ENCODE measurements at places on chromosomes 13 and 19.

DNA sequence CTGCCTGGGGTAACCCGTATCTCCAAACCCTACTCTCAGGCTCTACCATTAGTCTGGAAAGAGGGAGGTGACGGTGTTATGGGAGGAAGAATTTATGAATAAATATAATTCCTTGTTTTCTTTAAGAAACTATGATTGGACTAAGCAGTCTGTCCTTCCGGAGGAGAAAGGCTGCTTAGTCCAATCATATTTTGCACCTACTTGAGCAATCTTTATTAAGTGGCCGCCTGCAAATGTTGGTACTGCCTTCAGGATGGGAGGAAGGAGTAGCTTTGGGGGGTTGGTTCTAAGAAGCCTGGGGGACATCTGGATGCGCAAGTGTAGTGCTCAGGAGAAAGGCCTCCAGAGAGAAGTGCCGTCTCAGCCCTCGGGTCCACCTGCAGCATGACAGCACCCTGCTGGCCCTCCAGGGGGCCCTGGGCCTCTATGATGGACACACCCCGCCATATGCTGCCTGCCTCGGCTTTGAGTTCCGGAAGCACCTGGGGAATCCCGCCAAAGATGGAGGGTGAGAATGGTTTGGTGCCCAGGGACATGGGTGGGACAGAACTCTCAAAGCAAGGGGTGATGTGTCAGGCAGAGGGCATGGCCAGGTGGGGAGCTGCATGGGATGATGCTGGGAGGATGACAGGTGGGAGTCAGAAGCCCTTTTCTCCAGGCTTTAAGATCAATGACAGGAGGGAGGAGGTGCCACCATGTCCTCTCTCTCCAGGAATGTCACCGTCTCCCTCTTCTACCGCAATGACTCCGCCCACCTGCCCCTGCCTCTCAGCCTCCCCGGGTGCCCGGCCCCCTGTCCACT is 4.1 kb downstream of the ACP4 start:
- no peak for DNase-seq

DNA sequence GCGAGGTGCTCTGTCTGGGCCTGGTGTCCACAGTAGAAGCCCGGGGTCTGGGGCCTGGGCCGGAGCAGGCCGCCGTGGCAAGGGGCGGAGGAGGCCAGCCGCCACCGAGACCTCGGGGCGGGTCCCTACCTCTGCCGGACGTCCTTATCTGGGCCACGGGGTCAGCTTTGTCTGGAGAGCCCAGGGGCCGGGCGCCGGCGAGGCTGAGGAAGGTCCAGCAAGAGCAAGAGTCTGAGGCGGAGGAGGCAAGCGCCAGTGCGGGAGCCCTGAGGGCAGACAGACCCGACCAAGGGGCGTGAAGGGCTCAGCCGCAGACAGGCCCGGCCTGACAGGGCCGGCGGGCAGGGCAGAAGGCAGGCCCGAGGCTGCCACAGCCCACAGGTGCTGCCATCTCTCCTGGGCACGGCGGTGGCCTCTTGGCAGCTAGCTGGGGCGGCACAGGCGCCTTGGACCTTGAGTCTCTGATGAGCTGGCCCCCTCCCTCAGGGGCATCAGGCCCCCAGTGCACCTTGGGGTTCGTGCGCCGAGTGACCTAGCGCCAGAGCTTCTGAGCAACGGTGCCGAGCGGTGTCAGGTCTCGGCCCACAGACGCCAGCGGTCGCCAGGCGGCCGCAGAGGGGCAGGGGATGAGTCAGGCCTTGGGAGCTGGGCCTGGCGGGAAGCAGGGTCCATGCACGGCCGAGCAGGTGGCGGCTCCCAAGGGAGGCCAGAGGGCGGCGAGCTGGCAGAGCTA is 19.1 kb upstream of the AKAP8 start:
- no peak for DNase-seq

DNA sequence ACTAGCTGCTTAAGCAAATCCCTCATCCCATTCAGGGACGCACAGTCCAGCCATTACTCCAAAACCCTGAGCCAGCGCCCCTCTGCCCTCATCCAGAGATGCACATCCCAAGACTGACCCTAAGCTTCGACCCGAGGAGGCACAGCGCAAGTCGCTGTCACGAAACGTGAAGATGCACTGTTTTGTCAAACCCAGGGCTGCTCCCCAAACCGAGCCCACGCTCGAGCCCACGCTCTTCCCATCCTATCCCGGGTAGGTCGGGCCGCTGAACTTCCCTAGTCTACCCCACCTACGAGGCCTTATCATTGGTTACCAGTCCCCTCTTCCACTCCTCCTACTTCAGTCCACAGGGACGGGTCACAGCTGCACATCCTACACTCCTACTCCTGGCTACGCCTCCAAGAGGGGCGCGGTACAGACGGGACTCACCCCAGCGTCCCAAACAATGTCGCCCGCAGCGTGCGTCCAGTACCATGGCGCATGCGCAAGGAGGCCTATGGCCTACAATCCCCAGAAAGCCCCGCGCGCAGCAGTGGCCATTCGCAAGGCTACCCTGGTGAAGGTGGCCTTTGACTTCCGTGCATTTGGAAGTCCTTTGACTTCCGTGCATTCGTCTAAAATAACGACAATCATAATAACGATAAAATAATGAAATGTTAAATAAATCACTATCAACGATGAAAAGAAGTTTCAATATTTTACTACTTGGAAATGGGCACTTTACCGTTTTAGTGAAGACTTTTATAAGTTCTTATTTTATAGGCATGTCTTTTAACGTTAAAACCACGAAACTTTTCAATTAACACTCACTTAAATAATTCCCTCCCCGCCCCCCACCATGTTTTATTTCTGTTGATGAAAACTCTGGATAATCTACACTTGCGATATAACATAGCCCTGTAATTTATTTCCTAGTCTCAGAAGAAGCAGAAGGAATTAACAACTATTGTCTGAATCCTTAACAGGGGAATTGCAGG is at the start of gene ZNF285:
Gene ZNF285 (minus strand): TSS at position 470 of the 977 bp plus-strand sequence. CDS start 4,395 bp downstream, outside the sequence.
- peak; percentile 85 for DNase-seq

GRCh38 chr19:55459950-55460657 is 1.3 kb downstream of the ISOC2 start:
- no peak for DNase-seq

DNA sequence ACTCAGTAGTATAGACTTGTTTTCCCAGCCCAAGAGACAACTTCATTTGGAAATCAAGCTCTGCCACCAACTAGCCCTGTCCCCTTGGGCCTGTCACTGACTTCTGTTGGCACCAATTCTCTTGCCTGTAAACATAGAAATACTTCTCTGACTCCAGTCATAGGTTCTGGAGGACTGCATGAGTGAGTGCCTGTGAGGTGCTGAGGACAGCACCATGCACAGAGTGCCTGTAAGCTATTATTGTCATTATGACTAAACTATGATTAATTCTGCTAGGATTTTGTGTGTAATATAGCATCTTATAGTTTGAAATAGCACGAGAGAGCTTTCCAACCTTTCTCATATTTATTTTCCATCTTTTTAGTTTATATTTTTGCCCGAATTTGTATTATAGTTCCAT is 247.9 kb downstream of the MYO16 start:
- DNase-seq, result no peak

GRCh38 chr19:13723206-13723605 is 41.1 kb upstream of the MRI1 start:
- no peak for DNase-seq

- DNase-seq, result no peak
These were observed 2.5 kb downstream of the TIMM50 start for GRCh38 chr19:39483141-39483540.

- DNase-seq, result no peak
These were observed 51.9 kb upstream of the SPATA13 start for GRCh38 chr13:24108615-24108965.

DNA sequence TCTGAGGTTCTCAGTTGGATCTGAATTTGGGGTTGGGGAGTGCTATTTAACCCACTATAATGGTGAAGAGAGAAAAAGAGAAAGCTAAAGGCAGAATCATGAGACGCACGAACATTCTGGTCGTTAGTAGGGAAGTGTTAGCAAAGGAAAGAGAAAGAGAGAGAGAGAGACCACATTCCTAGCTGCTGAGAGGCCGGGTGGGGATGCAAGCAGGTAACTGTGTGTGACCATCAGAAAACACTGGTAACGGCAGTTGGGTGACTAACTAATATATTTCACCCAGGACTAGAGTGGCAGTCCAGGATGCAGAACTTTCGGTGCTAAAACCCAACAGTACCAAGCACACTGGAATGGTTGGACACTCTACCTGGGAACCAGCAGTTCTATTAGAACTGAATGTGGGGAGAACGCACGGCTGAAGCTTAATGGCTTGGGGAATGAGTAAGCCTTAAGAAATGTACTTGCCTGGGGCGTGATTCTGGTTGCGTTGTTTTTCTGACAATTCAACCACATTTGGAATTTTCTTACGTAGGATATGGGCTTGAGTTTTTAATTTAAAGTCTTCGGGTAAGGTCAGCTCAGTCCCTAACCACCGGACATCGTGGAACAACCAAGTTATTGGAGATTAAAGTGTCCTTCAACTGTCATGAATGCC is 130.2 kb downstream of the DNAJC15 start:
- no peak for DNase-seq

DNA sequence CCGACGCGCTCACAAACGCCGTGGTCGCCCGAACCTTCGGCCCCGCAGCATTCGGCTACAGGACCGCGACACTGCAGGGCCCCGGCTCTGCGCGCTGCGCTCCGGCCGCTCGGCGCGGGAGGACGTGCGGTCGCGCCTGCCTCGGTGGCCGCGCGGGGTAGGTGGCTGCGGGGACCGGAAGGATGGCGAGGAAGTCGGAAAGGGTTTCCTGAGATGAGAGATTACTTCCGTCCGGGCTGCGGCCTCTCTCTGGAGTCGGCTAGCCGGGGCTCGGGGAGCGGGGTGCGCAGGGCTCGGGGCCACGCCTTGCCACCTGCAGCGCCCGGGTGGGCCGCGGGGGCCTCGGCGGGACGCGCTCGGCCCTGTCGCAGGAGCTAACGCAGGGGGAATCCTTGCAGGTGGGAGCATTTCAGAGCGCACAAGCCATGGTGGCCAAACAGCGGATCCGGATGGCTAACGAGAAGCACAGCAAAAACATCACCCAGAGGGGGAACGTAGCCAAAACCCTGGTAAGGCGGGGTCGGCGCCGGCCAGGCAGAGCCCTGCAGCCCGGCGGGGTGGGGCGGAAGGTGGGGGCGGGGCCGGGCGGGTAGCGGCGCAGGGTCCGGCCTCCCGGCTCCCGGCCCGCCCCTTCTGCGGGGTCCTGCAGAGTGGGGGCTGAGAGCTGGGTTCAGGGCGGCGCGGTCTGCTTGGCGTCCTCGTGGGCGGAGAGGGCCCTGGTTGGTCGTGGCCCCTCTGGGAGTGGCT is at the start of gene SERP2:
Gene SERP2 (plus strand): TSS at position 224 of the 747 bp plus-strand sequence. CDS start 202 bp downstream, at position 426.
- peak; percentile 33 for DNase-seq

- DNase-seq, result no peak
These were observed 22.6 kb upstream of the TIMM44 start for GRCh38 chr19:7965921-7966665.

Measured in stimulated activated CD8-positive, alpha-beta memory T cell treated with anti-CD3 and anti-CD28 coated beads, Interleukin-4, amount 100 ng/mL, for 48 hours (primary cell).